OCI-LY7 (cell line): ENCODE measurements at places on chromosomes 16 and 17.

- DNase-seq, result no peak
Measured at GRCh38 chr17:38920374-38921291, 4.8 kb upstream of the LASP1NB start.

DNA sequence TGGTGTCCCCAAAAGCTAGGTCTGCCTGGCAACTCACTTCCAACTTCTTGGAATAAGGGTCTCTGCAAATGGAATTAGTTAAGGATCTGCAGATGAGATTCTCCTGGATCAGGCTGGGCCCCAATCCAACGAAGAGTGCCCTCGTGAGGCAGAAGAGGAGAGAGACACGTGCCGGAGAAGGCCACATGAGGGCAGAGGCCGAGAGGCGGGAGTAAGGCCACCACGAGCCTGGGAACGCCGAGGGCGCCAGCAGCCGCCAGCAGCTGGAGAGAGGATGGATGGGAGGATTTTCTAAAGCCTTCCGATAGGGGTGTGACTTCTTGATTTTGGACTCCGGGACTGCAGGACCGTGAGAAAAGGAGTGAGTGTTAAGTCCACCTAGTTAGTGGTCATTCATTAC is 76.3 kb downstream of the JPH3 start:
- no peak for DNase-seq

GRCh38 chr16:24983561-24983960 is 31.6 kb downstream of the ARHGAP17 start:
- no peak for DNase-seq

DNA sequence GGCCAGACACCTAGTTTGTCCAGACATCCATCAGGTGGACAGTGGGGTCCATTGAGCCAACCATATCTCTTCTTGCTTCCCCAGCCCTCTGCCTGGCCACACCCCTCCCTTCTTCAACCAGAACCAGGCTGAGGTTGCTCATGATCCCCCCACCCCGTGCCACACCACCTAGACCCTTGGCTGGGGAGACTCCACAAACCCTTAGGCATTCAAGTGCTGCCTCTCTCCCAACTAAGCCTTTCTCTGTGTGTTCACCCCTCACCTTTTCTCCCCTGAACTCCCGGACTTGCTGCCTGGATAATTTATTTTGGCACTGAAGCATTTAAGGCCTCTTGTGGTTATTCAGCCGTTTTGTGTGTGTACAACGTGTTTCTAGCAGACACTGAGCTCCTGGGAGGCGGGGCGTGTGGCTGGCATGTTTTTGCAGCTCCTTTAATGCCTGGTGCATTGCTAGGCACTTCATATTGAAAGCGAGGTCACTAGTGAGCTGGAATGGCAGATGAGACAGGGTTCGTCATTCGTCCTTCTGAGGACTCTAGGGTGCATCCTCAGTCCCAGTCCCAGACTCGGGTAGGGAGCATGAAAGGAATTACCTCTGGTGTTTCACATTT is 28.7 kb downstream of the CACNA1G start:
- no peak for DNase-seq

DNA sequence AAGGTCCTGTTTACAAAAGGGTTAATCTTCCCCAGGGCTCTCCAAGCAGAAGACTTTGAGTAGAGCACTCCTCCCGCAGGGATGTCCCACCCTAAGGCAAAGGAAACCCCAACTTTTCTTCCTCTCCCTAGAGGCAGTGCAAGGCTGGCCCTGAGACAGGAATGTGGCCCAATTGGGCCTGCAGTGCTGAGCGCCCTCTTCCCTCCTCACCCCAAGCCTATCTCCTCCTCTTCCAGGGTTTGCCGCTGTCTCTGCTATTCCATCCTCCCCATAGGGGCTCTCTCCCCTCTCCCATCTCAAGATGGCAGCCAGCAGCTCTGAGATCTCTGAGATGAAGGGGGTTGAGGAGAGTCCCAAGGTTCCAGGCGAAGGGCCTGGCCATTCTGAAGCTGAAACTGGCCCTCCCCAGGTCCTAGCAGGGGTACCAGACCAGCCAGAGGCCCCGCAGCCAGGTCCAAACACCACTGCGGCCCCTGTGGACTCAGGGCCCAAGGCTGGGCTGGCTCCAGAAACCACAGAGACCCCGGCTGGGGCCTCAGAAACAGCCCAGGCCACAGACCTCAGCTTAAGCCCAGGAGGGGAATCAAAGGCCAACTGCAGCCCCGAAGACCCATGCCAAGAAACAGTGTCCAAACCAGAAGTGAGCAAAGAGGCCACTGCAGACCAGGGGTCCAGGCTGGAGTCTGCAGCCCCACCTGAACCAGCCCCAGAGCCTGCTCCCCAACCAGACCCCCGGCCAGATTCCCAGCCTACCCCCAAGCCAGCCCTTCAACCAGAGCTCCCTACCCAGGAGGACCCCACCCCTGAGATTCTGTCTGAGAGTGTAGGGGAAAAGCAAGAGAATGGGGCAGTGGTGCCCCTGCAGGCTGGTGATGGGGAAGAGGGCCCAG is 1.0 kb downstream of the PRRT2 start:
- no peak for DNase-seq

- peak; percentile 32 for DNase-seq
Measured at GRCh38 chr16:67248401-67249177, at the start of gene SLC9A5. Gene SLC9A5 (plus strand): TSS chr16:67248979. CDS start chr16:67249015, 36 bp downstream.

DNA sequence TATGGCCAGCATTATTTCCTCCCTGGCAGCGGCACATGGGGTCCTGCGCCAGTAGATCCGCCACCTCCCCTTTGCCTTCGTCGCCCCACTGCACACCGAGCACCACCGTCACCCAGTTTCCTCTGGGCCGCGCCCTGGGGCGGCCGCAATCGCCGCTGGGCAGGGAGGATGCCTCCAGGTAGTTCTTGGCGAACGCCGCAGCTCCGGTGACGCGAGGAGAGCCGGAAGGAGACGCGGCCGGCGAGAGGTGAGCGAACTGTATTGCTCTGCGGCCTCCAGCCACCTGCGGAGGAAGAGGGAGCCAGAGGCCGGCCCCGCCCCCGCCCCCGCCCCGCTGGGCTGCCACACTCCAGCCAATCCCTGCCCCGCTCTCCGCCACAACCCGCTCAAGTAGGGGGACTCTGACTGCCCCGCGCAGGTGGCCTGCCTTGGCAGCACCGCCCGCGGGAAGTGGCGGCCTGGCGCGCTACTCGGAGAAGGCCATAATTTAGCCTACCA is 11.8 kb upstream of the SLFN13 start:
- peak; percentile 74 for DNase-seq

- no peak for DNase-seq
Measured at GRCh38 chr16:80932708-80933095, 74.0 kb downstream of the CMC2 start.

- DNase-seq, result no peak
Measured at GRCh38 chr17:37789771-37790541, 45.1 kb upstream of the HNF1B start.

- no peak for DNase-seq
Measured at GRCh38 chr17:31688701-31689100, 170.3 kb downstream of the COPRS start.

DNA sequence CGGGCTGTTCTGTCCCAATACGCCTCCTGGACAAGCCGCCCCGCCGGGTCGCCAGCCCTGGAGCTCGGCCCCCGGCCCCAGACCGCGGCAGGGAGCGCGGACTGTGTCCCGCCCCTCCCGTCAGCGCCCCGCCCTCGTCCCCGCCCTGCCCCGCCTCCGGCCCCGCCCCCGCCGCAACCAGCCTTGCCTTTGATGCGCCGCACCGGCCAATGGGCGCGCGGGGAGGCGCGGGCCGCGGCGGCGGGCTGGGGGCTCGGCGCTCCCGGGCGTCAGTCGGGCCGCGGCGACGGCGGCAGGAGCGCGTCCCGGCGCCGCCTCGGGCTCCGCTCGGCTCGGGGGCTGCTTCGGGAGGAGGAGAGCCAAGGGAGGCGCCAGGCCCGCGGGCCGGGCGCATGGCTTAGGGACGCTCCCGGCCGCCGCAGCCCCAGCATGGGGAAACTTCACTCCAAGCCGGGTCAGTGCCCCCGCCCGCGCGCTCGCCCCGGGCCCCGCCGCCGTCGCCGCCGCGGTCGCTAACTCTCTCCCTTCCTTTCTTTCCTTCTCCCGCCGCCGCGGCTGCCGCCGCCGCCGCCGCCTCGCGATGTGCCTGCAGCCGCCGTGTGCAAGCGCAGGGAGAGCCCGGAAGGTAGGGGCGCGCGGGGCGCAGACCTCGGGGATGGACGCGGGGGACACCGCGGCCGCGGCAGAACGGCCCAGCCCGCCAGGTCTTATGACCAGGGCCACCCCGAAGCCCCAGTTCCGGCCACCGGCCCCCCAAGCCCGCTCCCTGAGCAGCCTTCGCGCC is at the start of gene NKD1:
TSS of gene NKD1 (plus strand) at position 272 of the 784 bp plus-strand sequence. CDS start at position 430, 158 bp downstream.
- peak; percentile 71 for DNase-seq

DNA sequence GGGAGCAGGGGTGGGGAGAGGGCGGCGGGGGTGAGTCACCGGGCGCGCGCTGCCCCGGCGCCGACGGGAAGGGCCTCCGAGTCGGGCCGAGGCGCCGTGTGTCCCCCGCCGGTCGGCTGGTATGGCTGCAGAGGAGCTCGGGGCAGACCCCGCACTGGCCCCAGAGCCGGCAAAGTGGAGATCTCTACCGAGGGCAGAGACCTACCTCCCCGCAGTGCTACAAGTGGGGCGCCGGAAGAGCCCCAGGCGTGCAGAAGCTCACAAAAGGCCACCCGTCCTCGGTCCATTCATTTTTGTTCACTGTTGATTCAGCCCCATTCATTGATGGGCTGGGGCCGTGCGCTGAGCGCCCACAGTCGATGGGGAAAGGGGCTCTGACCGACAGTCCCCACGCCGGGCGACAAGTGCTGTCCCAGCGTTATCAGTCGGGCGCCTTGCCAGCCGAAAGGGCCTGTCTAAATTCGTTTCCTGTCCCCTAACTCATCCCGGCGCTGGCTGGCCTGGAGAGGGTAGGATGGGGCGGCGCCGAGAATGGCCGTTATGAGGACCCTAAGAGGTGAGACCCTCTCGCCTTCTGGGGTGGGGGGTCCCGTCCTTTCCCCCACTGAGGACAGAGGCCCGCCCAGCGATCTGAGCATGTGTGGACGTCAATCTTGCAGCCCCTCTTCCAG is 709 bp upstream of the ENO3 start:
- peak; percentile 51 for DNase-seq

DNA sequence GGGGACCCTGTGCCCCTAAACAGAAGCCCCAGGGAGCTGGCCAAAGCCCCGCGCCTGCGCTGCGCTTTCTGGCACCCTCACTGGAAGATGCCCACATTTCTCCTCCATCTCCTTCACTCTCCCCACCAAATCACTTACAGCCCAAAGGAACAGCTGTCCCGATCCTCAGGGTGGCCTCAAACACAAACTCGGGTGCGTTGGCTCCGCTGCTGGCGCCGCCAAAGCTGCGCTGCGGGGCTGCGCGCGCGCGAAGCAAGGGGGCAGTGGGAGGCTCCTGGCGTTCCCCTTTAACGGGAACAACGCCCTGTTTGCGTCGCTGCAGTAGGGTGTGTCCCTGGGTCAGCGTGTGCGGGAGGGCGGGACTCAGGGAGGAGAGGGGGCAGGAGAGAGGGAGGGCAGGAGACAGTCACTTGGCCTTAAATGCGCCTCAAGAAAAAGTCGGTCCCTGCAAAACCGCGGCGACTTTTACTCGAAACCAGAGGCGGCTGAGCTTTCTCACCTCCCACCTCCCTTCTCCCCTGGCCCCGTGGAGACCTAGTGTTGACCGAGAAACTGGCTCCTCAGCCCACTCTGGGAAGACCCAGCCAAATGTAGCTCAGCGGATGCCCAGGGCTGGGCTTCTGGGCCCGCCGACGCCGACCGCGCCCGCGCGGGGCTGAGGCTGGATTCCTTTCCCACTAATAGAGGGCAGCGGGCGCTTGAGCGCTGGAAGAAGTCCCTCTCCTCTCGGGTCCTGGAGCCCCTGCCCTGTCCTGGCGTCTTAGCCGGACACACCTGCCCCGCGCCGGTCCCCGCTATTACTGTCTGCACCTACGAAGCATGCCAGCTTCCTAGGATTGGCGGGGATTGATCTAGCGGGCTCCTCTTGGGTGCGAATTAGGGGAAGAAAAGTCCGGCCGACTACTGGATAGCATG is 2.6 kb downstream of the PMP22 start:
- no peak for DNase-seq

GRCh38 chr17:65022751-65023700 is 33.5 kb downstream of the GNA13 start:
- DNase-seq, result no peak

DNA sequence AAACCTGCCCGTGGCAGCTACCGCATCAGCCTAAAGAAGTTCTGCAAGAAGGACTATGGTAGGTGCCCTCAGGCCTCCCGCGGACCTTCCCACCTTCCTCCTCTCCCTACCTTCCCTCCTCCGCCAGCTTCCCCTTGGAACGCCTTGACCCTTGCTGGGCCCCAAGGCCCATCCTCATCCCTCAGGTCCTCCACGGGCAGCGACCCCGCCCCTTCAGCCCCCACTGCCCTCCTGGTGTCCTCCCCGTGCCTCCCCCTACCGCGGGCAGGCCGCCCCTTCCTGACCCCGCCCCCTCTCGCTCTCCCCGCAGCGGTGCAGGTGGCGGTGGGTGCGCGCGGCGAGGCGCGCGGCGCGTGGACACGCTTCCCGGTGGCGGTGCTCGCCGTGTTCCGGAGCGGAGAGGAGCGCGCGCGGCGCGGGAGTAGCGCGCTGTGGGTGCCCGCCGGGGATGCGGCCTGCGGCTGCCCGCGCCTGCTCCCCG is 1.4 kb upstream of the TBC1D24 start:
- peak; percentile 59 for DNase-seq

- DNase-seq, result no peak
Measured at GRCh38 chr16:3642397-3643094, 11.9 kb upstream of the DNASE1 start.

DNA sequence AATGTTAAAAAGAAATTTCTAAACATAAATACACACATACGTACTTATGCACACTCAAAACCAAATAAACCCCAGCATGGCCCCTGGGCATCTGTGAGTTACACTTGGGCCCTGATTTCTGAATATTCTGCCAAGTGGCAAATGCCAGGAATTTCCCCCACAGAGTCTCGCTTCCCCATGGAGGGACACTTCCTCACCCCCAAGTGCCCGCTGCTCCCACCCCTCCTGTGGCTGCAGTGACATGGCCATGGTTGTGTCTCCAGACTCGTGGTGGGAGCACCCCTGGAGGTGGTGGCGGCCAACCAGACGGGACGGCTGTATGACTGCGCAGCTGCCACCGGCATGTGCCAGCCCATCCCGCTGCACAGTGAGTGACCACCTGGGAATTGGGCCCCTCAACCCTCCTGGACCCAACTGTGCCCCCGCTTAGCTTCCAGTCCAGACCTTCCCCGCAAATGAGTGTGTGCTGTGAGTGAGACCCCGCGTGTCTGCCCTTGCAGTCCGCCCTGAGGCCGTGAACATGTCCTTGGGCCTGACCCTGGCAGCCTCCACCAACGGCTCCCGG is 4.0 kb downstream of the ITGAD start:
- DNase-seq, result no peak

- no peak for DNase-seq
Measured at GRCh38 chr17:38654411-38655398, 20.1 kb downstream of the EPOP start.
